ENCODE measurements at places on chromosomes 6 and 20.

DNA sequence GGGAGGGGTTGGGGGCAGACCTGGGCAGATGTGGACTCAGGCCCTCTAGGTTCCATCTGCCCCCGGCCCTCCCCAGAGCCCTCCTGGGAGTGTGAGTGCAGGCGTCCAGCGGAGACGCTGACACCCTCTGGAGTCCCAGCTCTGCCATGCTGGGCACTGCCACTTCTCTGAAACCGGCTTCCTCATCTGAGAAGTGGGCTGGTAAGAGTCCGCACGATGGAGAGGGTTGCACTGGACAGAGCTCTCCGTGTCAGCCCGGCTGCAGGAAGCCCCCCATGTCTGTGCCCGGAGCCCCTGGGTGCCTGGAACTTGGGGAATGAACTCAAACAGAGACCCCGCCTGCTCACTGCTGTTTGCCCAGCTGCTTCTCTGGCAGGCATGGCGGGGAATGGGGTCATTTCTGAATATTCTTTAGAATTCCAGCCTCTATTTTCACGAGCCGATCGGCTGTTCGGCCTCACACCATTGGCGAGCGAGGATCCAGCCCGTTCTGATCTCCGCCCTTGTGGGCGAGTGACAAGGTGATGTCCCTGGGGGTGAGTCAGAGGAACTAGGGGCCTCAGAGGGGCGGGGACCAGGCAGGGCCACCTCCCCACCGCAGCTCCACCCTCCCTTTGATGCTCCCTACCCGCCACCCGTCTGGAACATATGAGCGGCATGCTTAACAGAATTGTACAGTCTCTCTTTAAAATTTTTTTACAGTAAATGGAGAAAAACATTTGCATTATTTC, 47.8 kb upstream of the GATA5 start:
- peak; percentile 95 for DNase-seq

GRCh38 chr20:31454361-31454760, 13.9 kb downstream of the DEFB123 start:
- DNase-seq: no peak

- no peak for DNase-seq
Observed at GRCh38 chr6:136803608-136804007, 11.3 kb upstream of the MAP3K5 start.

GRCh38 chr6:45712786-45713185, 302.9 kb downstream of the CLIC5 start:
- no peak for DNase-seq

DNA sequence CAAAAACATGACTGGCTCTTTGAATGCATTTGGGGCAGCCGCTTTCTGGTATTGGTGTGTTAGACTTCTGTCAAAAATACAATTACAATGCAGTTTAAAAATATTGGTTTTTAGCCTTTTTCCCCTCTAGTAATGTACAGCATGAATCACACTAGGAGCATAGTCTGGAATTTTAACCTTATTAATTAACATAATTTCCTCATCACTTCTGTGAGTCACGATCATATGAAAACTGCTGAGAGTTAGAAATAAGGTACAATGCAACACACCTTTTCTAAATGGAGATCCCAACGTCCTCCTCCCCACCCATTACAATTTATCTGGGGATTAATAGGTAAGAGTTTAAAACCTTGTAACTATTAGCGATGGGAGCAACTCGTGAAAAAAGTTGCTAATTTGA, 297.1 kb upstream of the RIMS1 start:
- DNase-seq: no peak

DNA sequence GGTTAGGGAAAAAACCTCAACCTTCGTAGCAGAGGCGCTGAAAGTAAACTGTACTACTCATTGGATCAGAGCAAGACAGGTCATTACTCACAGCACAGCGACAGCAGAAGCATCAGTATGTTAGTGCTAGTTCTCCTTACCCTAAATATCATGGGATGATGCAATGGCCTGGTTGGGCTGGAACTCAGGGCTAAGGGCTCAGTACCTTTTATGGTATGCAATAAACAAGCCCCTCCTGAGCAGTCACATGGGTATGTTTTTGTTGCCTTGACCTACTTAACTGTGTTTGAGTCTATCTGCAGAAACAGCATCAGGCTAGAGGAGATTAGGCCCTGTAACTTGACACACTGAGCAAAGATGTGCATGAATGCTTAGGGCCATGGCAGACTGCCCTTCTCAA, 369.4 kb upstream of the IMPG1 start:
- DNase-seq: no peak

GRCh38 chr20:646107-646867, 6.7 kb downstream of the SRXN1 start:
- DNase-seq: no peak

- DNase-seq: no peak
Observed at GRCh38 chr6:39225543-39225942, 3.7 kb downstream of the KCNK5 start.

DNA sequence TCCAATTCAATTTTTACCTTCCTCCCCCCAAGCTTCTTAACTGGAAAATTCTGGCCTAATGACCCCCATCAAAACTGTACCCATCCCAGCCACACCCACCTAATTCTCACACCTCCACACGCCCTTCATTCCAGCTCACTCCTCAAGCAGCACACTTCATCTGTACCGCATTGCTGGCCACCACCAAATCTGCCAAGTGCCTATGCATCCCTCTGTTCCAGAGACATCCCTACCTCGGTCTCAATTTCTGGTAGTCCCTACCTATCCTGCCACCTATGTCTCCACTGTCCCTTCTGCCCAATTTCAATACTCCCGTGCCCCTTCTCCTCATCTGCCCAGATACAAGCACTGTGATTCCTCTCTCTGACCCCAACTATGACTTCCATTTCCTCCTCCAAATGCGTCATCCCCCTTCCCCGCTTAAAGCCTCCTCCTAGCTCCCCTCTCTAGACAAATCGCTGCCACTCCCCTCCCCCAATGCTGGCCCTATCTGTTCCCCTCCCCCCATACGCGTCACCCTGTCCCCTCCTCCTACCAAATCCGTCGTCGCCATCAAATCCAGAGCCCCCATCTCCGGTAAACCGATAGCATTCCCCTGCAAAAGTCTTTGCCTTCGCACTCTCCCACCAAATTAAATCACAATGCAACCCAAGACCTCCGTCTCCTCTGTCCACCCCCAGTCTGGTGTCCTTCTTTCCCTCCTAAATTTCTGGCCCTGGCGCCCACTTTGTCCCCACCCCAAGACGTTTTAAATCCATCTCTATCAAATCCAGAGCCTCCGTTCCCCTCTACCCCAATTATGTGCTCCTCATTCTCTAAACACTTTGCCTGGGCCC, 1.2 kb downstream of the MTCH1 start:
- DNase-seq: peak; percentile 56

DNA sequence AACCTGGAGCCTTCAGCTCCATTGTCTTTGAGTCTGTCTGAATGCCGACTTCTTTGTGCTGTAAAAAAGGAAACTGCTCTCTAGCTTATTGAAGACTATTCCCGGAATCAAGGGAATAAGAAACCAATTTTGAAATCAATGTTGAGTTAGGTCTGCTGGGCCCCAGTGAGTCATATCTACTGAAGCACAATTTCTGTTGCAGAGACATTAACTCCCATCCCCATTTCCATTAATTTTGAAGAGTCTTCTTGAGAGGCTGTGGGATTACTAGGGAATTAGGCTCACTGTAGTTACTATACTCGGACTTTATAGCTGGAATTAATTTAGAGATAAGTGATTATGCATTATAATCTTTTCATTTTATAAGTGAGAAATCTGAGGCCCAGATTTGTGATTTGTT, 116.7 kb downstream of the SLC35F1 start:
- DNase-seq: no peak

DNA sequence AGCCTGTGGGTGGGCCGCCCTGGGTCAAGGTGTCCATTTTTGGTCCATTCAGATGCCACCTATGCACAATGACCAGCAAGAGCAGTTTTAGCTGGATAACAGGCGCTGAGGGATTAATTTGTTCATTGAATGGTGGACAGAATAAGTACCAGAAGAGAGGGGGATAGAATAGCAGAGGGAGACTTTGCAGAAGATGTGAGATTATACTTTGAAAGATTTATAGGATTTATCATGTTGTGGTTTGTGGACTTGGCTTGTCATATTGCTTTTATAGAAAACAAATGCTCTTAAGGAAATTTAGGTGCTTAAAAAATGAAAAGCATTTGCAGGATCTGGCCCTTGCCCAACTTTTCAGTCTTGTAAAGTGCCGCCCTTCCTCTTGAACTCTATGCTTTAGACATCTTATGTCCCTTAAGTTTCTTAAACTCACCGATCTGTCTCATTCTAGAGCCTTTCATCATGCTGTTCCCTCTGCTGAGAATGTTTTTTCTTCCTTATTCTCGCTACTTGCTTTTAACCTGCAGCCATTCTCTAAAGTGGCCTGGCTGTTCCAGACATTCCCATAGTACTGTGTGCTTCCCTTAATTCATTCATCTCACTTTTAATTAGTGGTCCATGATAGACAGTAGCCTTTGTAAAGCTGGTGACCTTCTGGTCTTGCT, 42.5 kb downstream of the CD109 start:
- no peak for DNase-seq

GRCh38 chr20:17391127-17391771, 139.9 kb downstream of the BFSP1 start:
- DNase-seq: no peak

- DNase-seq: no peak
Observed at GRCh38 chr6:130780122-130780521, 47.1 kb upstream of the SMLR1 start.

- DNase-seq: no peak
Observed at GRCh38 chr20:9352739-9353138, 161.7 kb upstream of the LAMP5 start.

GRCh38 chr20:51346686-51347485, 195.6 kb downstream of the NFATC2 start:
- peak; percentile 72 for DNase-seq

- peak; percentile 43 for DNase-seq
Observed at GRCh38 chr20:44471481-44471882, 4.2 kb upstream of the TTPAL start.

DNA sequence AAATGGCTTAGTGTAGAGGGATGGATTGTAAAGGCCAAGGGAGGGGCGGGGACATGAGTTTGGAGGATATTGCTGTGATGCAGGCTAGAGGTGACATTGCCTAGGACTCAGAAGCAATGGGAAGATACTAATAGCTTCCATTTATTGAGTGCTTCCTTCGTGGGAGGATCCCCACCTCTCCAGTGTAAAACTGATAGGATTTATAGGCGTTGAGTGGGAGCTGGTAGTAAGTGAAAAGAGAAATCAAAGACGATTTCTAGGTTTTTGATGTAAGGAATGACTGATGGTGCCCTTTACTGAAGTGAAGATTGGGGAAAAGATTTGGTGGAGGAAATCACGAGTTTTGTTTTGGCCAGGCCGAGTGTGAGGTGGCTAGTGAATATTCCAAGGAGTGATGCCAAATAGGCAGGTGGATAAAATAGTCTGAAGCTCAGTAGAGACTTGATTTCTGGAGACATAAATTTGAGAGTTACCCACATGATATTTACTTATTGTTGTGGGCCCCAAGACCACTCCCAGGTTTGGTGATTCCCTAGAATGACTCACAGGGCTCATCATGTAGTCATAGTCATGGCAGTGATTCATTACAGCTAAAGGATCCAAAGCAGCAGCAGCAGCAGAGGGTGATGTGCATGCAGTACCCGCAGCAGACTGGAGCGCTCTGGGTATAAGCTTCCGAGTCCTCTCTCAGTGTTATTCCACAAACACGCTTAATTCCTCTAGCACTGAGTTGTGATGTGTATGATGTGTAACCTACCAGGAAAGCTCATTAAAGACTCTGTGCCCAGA, 10.2 kb downstream of the RPRD1B start:
- DNase-seq: peak; percentile 69
